Hematopoietic multipotent progenitor cell treated with erythropoietin and hydrocortisone succinate and interleukin-3 and kit ligand, for 8 days (in vitro differentiated cells): ENCODE measurements at places on chromosomes 16 and 17.

DNA sequence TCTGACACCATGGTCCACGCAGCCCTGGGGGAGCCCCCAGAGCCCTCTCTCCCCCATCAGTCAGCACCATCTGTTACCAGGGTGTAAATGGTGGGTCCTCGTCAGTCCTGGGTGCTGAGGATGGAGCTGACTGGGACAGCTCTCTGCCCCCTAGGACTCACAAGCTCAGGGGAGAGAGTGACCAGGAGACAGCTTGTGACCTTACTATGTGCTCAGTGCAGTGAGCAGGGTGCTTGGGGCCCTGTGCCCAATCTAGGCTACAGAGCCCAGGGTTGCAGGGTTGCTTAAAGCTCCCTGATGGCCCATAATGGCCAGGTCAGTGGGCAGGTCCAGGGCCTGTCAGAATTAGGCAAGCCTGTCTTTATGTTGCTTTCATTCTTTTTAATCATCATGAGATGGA is 11.3 kb downstream of the MMP2 start:
- no peak for DNase-seq

GRCh38 chr17:81650951-81651350 is 5.4 kb downstream of the PDE6G start:
- no peak for DNase-seq

DNA sequence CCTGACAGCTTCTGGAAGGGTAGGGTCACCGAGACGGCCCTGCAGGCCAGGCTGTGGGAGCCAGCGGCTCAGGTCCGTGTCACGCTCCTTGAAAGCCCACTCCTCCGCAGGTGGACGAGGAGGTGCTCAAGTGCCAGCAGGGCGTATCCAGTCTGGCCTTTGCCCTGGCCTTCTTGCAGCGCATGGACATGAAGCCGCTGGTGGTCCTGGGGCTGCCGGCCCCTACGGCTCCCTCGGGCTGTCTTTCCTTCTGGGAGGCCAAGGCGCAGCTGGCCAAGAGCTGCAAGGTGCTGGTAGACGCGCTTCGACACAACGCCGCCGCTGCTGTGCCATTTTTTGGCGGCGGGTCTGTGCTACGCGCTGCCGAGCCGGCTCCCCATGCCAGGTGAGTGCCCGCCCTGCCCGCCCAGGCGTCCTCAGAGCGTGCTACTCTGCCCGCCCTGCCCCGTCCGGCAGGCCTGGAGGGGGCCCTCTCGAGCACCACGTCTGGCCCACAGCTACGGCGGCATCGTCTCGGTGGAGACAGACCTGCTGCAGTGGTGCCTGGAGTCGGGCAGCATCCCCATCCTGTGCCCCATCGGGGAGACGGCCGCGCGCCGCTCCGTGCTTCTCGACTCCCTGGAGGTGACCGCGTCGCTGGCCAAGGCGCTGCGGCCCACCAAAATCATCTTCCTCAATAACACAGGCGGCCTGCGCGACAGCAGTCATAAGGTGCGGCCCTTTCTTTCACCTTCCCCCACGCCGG is 1.3 kb downstream of the NAGS start:
- DNase-seq, result peak; percentile 13

DNA sequence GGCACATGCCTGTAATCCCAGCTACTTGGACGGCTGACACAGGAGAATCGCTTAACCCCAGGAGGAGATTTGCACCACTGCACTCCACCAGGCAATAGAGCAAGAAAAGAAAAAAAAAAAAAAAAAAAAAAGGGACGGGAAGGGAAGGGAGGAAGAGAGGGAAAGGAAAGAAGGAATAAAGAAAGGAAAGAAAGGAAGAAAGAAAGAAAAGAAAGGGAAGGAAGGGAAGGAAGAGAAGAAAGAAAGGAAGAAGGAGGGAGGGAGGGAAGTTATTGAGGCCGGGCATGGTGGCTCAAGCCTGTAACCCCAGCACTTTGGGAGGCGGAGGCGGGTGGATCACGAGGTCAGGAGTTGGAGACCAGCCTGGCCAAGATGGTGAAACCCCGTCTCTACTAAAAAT is 50.4 kb upstream of the STAC2 start:
- DNase-seq, result no peak

GRCh38 chr17:42221886-42222745 is 27.8 kb upstream of the GHDC start:
- DNase-seq, result peak; percentile 79

DNA sequence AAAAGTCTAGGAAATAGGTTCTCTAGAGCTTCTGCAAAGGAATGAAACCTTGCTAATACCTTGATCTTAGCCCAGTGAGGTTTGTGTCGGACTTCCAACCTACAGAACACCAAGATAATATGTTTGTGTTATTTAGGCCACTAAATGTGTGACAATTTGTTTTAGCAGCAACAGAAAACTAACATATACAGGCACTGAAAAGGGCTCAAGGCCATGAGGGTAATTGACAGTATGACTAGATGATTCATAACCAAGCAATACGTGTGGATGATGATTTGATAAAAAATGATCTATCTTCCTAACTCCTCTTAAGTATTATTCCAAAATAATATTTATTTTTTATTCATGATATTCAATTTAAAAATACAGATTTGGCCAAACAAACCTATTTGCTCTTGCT is 27.7 kb upstream of the MED13 start:
- no peak for DNase-seq

GRCh38 chr17:41521574-41522261 is 3.0 kb upstream of the KRT15 start:
- DNase-seq, result peak; percentile 12

- no peak for DNase-seq
Measured at GRCh38 chr16:80606221-80606766, 65.5 kb downstream of the DYNLRB2 start.

- DNase-seq, result no peak
Measured at GRCh38 chr16:9154567-9155410, 63.3 kb downstream of the HAPSTR1 start.

DNA sequence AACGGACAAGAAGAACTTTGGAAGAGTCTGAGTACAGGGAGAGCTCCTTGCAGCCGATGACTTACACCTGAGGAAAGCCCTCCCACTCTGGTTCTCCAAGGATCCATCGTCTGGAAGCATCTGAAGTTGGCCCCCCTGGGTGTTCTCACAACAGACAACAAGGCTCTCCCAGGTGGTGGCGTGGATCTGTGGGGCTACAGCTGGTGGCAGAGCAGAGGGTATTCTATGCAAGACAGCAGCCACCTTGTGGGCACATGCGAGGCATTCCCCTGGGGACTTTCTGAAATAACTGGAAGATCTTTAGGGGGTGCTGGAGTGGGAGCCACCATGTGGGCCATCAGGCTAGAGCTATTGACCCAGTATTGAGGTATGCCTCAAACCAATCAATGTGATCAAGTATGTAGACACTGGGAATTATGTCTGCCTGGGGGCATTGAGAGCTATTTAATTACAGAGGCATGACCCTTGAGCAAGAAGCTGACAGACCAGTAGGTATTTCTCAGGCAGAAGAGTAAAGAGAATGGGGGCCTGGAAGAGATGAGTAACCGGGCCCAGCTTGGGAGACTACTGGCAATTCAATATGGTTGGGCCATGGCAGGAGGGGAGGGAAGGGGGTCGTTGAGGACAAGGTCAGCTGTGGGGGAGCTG is 6.9 kb upstream of the KRT19 start:
- no peak for DNase-seq
